ENCODE measurements at places on chromosomes 12 and 14. TPM values are rescaled to one million over a fixed set of nuclear protein-coding genes. Genes with fewer than 3 reads are reported as not detected.

DNA sequence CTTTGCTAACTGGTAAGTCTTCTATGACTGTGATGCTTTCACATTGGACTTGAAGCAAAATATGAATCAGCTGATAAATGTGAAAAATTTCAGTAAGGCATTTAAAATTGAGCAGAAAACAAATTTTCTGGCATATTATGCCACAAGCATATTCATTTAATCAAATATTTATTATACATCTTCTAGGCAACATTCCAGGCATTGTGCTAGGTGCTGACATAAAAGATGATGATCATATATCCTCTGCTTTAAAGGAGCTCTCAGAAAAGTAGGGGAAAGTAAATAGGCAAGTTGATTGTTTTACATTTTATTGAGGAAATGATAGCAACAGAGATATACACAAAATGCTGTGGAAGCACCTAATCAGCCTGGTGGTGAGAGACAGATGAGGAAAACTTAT, 248.9 kb downstream of the SLC16A7 start:
- no peak for DNase-seq

Gene SNAPC1
- 27.2 TPM for total RNA-seq

DNA sequence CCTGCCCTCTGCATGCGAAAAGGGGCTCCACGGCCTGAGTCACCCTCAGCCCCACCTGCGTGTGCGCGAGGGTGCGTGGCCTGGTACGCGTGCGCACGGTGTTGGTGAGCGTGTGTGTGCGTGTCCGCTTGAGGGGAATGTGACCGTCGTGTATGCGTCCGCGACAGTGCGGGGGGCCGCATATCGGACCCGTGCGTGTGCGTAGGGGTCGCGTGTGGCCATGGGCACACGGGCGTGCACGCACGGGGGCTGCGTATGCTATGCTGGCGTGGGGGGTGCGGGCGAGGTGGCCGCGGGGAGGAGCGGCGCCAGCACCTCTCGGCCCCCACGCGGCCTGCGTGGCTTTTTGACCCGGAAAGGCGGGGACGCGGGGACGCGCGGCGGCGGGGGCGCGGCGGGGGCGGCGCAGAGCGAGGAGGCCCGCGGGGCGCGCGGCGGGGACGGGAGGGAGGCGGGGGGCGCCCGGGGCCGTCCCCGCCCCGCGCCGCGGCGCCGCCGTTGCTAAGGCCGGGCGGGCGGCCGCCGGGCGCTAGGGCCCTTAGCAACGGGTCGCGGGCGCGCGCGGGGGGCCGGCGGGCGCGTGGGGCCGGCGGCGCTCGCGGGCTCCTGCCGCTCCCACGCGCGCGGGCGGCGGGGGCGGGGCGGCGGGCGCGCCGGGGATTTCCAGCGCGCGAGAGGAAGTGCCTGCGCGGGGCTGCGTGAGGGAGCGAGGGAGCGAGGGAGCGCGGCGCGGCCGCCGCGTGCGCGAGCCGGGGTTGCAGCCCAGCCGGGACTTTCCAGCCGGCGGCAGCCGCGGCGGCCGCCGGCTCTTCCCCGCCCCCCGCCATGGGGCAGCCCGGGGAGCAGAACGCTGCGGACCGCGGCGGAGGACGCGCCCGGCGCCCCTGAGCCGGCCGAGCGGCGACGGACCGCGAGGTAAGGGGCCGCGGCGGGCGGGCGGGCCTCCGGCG, at the start of gene TRAF3:
Gene TRAF3, plus strand, starts transcription at position 689 of the 950 bp plus-strand sequence. CDS start 92,753 bp downstream, outside the sequence.
- peak; percentile 66 for DNase-seq

Gene OLR1
- total RNA-seq: 9.3 TPM

Gene PIWIL1
- total RNA-seq: not detected

Gene CCDC91
- 30.7 TPM for total RNA-seq

Gene ATXN3
- total RNA-seq: 15.1 TPM

DNA sequence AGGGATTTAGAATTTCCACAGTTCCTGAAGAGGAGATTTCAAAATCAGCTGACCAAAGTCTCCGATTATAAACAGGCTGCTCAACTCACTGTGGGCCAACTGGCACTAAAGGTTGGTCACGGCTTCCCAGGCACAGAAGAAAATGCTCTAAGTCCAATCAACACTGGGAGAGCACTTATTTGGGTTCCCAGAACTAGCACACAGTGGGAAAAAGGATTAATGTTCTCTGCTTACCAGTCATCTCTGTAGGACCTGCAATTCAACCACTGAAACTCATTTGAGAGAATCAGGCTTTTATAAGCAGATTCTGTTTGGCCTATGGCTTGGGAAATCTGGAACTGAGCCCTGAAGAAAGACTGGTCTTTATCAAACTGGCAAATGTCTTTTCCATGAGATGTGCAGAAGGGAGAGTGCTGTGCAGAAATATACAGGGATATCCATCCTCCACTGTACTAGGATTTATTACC, 49.4 kb downstream of the ABCC9 start:
- peak; percentile 11 for DNase-seq

GRCh38 chr12:69476276-69477017, 6.3 kb downstream of the FRS2 start:
- DNase-seq: peak; percentile 59

Gene RIN3
- total RNA-seq: 7.3 TPM

DNA sequence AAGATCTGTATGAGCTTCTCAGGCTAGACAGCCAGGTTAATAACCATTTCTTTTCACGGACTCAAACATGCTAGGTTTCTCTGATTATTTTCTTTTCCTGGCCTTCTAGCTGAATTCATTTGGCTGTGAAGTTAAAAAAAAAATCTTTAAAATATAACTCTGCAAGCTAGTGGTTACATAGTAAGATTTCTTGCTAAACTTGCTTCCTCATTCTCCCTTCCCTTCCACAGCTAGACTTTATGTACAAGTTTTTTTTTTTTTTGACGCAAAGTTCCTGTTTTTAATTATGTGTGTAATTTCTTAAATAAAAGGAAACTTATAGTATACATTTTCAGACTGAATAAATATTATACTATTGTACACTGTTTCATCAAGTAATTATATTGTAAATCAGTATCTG, 145.4 kb downstream of the TMTC2 start:
- DNase-seq: no peak

Gene PDZRN4
- not detected for total RNA-seq

DNA sequence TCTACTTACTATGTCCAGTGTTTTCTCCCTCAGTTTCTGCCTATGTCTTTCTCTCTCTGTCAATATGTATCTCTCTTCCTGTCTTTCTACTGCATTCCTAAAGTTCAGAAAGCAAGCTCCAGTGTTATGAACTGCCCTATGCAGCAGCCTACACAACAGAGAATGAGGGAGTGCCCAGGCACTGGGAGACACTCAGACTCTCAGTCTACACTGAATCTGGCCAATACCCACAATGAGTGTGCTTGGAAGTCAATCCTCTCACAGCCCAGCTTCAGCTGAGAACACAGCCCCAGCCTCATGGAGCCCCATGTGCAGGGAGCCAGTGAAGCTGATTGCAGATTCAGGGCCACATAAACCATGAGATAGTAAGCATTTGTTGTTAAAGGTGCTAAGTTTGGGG, 128.7 kb downstream of the ALG10 start:
- DNase-seq: no peak

Gene CLMN
- total RNA-seq: 0.43 TPM

DNA sequence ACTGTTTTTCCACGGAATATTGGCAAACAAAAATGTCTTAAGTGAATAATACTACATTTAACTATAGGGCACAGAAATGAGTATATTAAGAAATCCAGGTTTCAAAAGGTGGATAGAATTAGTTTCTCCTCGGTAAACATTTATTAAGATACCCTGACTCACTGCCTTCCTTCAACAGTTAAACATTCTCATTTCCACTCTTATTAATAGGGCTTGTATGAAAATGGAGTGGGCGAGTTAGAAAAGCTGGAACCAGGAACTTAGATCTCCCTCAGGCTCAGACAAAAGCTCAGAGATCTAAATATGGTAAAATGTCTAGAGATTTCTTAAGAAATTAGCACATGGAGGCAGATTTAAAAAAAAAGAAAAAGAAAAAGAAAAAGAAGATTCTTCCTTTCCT, 78.8 kb downstream of the RMST start:
- no peak for DNase-seq

- DNase-seq: no peak
Measured at GRCh38 chr12:24772813-24773212, 176.1 kb downstream of the BCAT1 start.

- no peak for DNase-seq
Measured at GRCh38 chr12:124520265-124520701, 47.1 kb downstream of the NCOR2 start.

GRCh38 chr12:66667906-66668305, 11.0 kb downstream of the GRIP1 start:
- DNase-seq: no peak

Gene EML5
- total RNA-seq: 0.86 TPM

DNA sequence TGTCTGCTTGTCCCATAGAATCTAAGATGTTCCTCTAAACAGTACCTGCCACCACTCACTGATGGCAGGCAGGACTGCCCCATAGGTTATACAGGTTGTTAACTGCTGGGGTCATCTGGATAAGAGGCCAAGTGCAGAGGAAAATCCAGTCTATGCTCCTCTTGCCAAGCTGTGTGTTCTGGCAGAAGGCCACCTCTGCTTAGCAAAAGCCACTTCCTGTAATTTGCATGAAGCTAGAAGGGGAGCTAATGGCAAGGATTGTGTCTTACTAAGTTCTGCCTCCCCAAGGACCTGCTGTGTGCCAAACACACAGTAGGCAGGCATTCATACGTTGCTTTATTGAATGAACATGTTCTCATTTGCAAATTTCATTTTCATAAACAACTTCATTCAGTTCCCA, 445.4 kb downstream of the BCL11B start:
- no peak for DNase-seq

GRCh38 chr12:58142991-58143390, 201.6 kb downstream of the ATP23 start:
- DNase-seq: no peak

Gene ERBB3
- 1.7 TPM for total RNA-seq

- peak; percentile 27 for DNase-seq
Measured at GRCh38 chr12:16027002-16027401, 115.9 kb downstream of the DERA start.

All from fibroblast of villous mesenchyme (primary cell).